Right forelimb (tissue), 1 donor: ENCODE measurements at places on chromosomes 1 and 21.

- no peak for DNase-seq
Observed at GRCh38 chr1:86191958-86192357, 35.4 kb upstream of the COL24A1 start.

GRCh38 chr1:5740865-5741860 lies 251.1 kb downstream of the NPHP4 start:
- no peak for DNase-seq

GRCh38 chr1:210650403-210650802 lies 321.7 kb downstream of the HHAT start:
- no peak for DNase-seq

- no peak for DNase-seq
Observed at GRCh38 chr1:225930566-225930965, 6.5 kb upstream of the PYCR2 start.

- DNase-seq, result no peak
Observed at GRCh38 chr1:26288311-26288941, 8.5 kb downstream of the SH3BGRL3 start.

GRCh38 chr1:239247285-239247684 lies 139.1 kb upstream of the CHRM3 start:
- DNase-seq, result no peak

DNA sequence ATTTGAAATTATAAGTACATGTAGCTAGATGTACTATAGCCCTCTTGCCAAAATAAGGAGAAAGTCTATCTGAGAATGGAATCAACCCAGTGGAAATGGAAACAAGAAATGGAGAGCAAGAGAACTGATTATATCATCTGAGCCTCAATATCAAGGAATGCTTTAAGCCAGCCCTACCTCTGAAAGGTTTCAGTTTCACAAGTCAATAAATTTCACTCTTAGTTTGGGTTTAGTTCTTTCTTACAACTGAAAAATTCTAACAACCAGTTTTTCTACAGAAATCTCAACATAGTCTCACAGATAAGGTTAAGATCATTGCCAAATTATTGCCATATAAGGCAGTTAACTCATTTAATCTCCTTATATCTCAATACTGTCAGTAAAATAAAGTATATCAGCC lies 80.0 kb downstream of the EPS15 start:
- DNase-seq, result no peak

DNA sequence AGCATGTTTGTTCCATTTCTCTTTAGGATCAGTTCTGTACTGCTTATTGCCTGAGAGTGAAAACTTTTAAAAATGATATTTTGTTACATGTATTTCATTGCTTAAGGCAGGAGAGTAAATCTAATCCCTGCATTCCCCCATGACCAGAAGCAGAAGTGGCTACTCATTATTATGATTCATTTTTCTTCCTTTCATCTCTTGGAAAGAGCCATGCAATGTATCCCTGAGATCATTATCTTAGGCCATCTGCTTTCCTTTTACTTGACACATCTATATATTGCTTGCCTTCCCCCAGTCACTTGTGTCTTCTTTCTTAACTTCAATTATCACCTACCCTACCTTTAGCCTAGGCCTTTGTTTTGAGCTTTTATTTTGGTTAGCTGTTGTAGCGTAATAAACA lies 430.4 kb upstream of the CHRM3 start:
- no peak for DNase-seq

- peak; percentile 88 for DNase-seq
Observed at GRCh38 chr1:155976062-155976912, 2.1 kb downstream of the ARHGEF2 start.

- DNase-seq, result no peak
Observed at GRCh38 chr1:23801338-23801748, 789 bp upstream of the GALE start.

- no peak for DNase-seq
Observed at GRCh38 chr1:209875515-209875914, 47.7 kb downstream of the UTP25 start.

GRCh38 chr1:235702412-235702811 lies 52.8 kb upstream of the GNG4 start:
- DNase-seq, result no peak
